ENCODE measurements at places on chromosomes 13 and 19.

GRCh38 chr19:1407528-1408299 lies at the start of gene DAZAP1:
Gene DAZAP1, plus strand, starts transcription at chr19:1407586. Its CDS starts 188 bp downstream, at chr19:1407774.
- DNase-seq: no peak

- DNase-seq: no peak
These were observed 5.5 kb upstream of the AKAP11 start for GRCh38 chr13:42266473-42266872.

GRCh38 chr19:39046037-39046821 lies 13.9 kb upstream of the FBXO27 start:
- DNase-seq: no peak

- peak; percentile 80 for DNase-seq
These were observed 924 bp downstream of the TRAPPC5 start for GRCh38 chr19:7681340-7682174.

DNA sequence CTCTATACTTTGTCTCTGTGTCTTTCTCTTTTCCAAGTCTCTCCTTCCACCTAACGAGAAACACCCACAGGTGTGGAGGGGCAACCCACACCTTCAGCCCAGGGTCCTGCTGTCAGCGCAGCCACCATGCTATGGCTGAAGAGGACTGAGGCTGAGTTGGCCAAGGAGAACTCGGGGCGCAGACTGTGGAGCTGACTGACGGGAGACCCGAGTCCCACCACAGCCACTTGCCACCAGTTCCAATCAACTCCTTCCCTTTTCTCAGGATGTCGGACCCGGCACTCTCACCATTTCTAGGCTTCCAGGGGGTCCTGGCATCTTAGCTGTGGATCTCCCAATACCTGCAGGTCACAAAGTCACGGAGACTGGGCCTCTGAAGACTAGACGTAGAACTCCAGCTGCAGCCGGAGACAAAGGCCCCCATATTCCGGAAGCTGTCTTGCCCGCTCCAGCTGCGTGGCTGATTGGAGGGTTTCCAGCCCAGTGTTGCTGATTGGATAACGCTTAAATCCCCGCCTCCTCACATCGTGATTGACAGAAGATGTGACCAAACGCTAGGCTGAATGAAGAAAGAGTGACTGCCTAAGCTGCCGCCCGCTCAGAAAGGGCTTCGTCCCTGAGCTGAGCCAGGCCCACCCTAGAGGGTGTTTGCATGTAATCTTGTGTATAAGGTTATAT lies 63.6 kb downstream of the ZNF429 start:
- DNase-seq: peak; percentile 46

GRCh38 chr19:2587001-2587719 lies 111.2 kb downstream of the GADD45B start:
- DNase-seq: no peak

- DNase-seq: peak; percentile 15
These were observed 1.5 kb downstream of the GNA11 start for GRCh38 chr19:3095441-3096191.

DNA sequence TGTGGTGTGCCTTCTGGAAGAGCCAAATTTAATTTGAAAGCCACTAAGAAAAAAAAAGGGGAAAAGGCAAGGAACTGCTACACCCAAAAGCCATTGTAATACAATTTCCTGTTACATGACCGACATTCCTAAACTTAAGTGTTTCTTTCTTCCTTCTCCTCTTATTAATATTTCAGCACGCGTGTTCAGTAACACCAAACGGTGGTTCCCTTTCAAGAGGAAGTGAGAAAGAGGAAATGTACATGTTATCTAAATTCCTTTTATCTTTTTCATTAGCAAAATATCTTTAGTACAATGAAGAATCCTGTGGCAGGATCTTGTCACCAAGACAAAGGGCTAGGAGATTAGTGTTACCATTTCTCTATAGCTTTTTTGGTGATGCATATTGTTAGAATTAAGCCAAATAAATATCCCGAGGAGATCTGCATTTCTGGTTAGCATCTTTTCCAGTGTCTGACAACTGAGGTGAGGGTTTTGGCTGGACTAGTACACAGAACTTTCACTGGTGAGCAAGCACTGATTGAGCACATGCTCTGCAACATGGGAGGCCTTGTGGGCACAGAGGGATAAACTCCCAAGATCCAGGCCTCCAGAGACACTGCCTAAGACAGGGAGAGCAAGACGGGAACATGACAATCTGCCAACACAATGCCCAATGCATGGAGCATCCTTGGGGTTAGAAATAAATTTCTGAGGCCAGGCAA lies 22.1 kb downstream of the LATS2 start:
- no peak for DNase-seq

GRCh38 chr13:26707122-26708006 lies 53.2 kb downstream of the GPR12 start:
- DNase-seq: no peak

DNA sequence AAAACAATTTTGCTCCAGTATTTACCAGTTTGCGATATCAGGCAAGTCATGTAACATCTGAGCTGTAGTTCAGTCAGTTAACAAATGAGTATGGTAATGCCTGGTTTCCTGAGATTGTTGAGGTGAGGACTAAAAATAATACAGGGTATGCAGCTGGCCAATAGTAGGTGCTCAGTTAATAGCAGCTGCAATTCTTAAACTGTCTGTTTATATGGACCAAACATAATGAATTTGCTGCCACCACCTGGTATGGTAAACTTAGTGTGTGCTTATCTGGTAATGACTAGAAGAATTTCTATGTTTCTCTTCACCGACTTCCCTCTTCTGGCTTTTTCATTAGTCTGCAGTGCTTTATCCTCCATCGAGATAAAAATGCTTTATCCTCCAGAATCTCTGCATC lies 9.1 kb downstream of the ZMYM2 start:
- no peak for DNase-seq

DNA sequence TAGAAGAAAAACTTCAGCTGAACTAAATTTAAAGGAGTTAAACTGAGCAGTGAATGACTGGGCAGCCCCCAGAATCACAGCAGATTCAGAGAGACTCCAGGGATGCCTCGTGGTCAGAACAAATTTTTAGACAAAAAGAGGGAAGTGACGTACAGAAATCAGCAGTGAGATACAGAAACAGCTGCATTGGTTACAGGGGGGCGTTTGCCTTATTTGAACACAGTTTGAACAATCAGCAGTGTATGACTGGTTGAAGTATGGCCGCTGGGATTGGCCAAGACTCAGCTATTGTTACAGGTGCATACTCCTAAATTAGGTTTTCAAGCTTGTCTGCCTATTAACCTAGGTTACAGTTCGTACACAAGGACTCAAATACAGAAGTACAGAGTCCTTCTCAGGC lies 2.2 kb upstream of the SPRYD7 start:
- DNase-seq: no peak

DNA sequence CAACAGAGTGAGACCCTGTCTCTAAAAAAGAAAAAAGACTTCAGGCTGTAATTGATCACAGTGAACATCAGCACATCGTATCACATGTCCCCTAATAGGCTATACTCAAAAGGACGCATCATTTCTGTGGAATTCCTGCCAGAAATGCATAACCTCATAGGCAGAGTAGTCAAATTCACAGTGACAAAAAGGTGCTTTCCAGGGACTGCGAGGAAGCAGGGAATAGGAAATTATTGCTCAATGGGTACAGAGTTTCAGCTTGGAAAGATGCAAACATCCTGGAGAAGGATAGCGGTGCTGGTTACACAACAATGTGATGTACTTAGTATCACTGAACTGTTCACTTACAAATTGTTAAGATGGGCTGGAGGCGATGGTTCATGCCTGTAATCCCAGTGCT lies 41.1 kb upstream of the MRI1 start:
- no peak for DNase-seq

GRCh38 chr13:99051768-99052455 lies 74.0 kb upstream of the DOCK9 start:
- DNase-seq: no peak

DNA sequence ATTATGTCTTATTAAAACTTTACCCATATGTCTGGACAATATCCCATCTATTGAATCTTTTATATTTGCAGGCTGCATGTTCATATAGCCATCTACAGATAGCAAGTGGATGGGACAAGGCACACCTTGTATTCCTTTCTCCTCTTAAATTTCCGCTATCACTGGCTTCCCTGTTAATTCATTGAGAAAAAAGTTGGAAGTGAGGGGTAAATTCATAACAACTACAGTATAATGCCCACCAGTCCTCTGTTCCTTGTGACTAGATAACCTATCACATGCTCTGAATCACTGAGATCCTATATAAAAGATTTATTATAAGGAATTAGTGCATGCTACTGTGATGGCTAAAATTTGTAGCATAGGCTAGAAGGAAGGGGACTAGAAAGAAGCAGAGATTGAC lies 1005.8 kb upstream of the ATXN8OS start:
- no peak for DNase-seq

DNA sequence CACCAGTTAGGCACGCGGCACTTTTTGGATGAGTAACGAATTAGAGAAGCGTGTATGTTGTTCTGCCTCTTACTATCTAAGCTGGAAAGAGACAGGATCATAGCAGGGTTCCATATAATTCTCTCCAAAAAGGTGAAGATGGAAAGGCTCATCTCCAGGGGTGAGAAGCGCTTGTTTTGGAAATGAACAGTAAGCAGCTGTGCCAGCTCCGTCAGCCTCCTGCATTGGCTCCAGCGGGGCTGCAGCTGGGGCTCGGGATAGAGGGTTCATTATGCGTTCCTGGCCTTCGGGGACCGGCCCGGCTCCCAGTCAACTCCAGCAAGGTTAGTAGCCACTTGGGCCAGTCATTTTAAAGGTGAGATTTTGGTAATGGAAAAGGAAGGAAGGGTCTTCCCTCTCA lies 155.5 kb downstream of the COL4A1 start:
- DNase-seq: no peak

- DNase-seq: no peak
These were observed 12.4 kb downstream of the EFNB2 start for GRCh38 chr13:106522898-106523525.

- DNase-seq: no peak
These were observed 19.0 kb upstream of the SPRY2 start for GRCh38 chr13:80359778-80360452.

GRCh38 chr13:73549717-73550116 lies 490.9 kb downstream of the KLF5 start:
- DNase-seq: no peak

DNA sequence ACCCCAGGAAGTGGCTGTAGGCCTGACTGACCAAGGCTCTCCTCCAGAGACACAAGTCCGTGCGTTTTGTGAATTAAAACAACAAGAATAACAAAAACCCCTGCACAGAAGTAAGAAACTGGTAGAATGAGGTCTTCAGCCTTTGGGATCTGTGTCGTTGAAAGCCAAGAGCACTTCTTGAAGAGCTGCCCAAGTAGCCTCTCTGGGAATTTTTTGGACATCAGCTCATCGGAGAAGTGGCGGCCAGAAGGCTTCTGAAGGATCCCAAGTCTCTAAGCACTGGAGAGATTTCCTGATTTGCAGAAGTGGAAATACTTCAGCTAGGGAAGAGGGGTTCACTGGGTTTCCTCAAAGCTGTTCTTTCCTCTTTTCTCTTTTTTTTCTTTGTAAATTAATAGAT lies 100.4 kb upstream of the ZNF536 start:
- no peak for DNase-seq

DNA sequence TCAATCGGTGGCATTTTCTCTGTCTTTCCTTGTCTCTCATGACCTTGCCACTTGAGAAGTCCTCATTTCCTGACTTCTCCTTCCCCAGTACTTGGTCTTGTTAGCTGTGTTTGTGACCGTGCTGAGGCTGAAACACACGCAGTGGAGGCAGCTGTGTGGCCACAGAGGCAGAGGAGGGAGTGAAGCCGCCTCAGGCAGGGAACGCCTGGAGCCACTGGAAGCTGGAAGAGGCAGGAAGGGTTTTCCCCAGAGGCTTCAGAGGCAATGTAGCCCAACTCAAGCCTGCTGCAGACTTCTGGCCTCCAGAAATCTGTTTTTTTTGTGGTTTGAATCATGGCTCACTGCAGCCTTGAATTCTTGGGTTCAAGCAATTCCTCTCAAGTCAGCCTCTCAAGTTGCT lies 29.2 kb upstream of the ARGLU1 start:
- no peak for DNase-seq

- no peak for DNase-seq
These were observed 10.2 kb upstream of the PTOV1 start for GRCh38 chr19:49840736-49841249.

- DNase-seq: no peak
These were observed 2.6 kb downstream of the LYPD5 start for GRCh38 chr19:43799502-43800142.

- DNase-seq: no peak
These were observed 27.5 kb upstream of the SERPINE3 start for GRCh38 chr13:51311957-51312520.

DNA sequence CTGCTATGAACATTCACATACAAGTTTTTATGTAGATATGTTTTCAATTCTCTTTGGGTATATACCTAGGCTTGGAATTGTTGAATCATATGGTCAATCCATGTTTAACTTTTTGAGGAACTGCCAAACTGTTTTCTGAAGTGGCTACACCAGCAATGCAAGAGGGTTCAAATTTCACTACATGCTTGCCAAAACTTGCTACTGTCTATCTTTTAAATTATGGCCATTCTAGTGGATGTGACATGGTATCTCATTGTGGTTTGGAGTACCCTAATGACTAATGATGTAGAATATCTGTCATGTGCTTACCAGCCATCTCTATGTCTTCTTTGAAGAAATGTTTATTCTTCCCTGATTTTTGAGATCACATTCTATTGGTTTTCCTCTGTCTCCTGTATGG lies 860.3 kb downstream of the DIAPH3 start:
- DNase-seq: no peak

- no peak for DNase-seq
These were observed 93.8 kb upstream of the FGF14 start for GRCh38 chr13:102495663-102496062.

GRCh38 chr13:95235199-95235756 lies 66.0 kb downstream of the ABCC4 start:
- no peak for DNase-seq

DNA sequence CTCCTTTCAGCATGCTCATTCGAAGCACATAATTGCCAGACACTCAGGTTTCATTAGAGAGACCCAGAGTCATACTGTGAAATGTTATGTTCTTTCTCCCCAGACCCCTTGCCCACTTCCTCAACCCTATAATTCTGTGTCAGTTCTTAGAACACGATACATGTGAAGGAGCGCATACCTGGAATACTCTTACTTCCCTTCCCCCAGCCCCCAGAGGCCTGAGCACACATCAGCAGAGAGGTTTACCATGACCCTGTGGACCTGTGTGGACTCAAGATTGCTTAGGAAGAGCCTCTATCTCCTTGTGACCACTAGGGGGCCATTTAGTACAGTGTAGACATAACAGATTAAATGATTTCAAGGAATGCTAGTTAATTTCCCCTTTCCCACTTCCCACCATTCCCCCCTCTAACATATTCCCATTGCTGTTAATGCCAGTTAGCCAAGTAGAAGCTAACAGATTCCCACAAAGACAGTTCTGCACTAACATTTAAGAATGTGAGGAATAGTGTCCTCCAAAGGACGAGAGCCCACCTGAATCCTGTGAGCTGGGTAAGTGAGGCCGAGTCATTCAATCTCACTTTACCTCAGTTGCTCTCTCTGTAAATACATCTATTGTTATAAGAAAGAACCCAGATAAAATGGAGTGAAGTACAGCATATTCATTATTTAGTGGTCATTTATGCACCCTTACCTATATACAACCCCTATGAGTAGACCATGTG lies 154.2 kb upstream of the MAB21L1 start:
- no peak for DNase-seq

GRCh38 chr13:23547000-23547590 lies 23.1 kb upstream of the TNFRSF19 start:
- DNase-seq: no peak

Data from activated CD4-positive, alpha-beta T cell treated with anti-CD3 and anti-CD28 coated beads for 24 hours (primary cell).